ENCODE measurements at places on chromosomes 7 and 10.

DNA sequence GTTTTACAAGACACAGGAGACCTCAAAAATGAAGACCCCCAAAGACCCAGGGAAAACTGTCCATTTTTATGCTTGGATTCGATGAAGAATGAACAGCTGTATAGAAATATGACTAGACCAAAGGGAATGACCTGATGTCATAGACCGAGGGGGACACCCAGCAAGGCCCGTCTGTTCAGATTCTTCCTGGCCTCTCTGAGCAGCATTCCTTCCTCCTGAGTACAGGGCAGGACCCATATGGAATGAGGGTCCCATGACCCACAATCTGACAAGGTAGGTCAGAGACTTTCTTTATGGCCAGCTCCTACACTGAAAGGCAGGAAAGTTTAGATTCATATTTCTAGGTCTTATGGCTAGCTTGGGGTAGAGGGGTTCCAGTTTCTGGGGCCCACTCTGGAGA is 356.0 kb downstream of the GATA3 start:
- no peak for DNase-seq

DNA sequence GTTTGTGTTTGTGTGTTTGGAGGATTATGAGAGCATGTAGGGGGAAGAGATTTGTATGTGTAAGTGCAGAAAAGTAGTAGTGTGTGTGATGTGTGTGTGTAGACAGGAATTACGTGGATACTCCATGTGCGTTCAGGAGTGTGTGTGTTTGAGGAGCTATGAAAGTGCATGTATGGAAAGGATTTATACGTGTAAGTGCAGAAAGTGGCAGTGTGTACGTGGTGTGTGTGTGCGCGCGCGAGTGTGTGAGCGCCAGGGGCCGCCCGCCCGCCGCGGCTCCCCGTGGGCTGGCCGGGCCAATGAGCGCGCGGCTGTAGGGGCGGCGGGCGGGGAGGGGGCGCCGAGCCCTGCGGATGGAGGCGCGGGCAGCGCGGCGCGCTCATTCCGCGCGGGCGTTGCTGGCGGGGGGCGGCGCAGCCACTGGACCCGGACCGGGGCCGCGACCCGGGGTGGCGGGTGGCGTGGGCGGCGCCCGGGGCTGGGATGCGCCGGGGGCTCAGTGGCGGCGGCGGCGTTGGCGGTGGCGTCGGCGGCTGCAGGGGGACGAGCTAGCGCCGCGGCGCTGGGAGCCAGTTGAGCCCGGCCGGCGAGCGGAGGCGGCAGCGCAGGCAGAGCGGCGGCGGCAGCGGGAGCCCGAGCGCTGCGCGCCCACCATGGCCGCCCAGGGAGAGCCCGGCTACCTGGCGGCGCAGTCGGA is at the start of gene BICC1:
TSS of gene BICC1 (plus strand) at position 382 of the 697 bp plus-strand sequence. CDS start at position 654, 272 bp downstream.
- no peak for DNase-seq

DNA sequence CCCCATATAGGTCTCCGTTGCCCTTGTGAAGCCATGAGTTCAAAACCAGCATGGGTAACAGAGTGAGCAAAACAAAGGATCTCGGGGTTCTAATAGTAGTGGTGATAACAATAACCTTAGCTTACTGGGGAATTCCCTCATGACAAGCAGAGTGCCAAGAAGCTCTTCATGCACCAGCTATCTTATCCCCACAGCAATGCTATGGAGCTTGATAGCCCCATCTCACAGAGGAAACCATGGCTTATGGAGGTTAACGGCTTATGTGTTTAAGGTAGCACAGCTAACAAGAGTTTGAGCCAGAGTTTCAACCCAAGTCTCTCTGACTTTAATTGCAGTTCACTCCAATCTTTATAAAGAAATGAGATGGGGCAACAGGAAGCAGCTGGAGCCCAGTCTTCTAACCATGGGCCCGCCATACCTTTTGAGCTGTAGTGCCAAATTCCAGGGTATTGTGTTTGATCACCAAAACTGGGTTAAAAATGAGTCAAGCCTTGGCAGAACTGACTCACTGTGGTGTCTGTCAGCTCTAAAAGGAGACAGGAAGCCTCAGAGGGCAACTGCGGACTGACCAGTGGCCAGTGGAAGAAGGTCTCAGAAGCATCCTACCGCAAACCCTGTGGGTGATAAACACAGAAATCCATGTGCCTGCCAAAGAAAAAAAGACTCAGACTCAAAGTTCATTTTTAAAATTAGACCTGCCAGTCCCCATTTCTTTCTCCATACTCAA is 16.5 kb upstream of the PLAU start:
- no peak for DNase-seq

- DNase-seq, result no peak
Observed at GRCh38 chr7:16811551-16811950, 6.8 kb upstream of the AGR2 start.

DNA sequence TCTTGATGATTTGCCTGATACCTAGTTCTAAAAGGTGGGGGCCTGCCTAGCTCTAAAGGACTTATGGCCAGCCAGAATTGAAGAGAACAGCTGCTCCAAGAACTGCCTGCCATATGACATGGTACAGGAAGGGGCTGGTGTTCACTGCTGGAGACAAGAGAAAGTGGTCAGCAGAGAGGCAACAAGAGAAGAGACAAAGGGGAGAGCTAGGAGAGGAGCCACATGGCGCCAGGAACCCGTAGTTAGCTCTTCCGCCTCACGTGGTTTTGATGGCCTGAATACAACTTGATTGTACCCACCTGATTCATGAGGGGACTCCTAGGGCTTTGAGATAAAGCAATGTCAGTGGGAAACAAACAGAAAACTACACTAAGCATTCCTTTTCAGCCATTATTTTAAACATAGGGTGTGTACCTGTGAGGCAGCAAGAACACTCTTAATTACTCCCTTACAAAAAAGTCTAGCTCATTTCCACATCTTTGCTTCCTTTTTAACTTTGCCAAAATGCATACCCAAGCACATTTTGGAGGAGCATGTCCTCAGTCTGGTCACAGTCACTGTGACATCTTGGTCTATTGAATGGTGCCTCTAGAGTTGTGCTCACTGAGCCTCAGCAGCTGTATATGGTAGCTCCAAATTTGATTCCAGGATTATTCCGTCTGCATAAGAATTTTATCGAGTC is 71.6 kb downstream of the CCDC71L start:
- DNase-seq, result no peak

DNA sequence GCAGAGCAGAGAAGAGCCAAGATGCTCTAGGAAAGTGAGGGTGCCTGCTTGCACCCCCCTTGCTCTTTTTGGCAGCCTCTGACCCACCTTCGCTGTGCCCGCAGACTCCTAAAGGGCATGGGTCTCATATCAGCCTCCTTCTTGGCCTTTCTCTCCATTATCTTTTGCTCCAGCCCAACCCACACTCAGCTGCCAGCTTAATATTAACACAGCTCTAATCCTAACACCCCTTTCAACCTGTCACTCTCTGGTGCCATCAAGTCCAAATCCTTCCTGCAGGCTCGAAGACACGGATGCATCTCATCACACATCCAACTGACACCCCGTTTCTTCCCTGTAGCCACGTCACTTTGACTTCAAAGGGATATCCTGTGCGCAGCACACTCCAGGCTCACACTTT is 171.6 kb upstream of the AUTS2 start:
- no peak for DNase-seq

DNA sequence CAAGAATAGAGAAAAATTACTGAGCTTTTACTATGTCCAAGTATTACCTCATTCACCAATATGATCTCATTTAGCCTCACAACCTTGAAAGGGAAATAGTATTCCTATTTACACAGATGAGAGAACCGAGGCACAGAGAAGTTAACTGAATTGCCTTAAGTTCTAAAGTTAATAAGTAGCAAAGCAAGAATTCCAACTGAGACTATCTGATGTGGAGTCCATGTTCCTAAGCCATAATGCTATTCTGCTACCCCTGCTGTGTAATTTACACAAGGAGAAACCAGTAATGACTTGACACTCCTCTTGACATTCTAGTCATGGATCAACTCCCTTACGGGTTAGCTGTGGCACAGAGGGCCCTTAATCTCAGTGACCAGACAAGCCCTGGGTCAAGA is 60.7 kb downstream of the ABCB4 start:
- DNase-seq, result no peak

GRCh38 chr10:99895867-99896266 is 113.4 kb downstream of the ABCC2 start:
- no peak for DNase-seq

DNA sequence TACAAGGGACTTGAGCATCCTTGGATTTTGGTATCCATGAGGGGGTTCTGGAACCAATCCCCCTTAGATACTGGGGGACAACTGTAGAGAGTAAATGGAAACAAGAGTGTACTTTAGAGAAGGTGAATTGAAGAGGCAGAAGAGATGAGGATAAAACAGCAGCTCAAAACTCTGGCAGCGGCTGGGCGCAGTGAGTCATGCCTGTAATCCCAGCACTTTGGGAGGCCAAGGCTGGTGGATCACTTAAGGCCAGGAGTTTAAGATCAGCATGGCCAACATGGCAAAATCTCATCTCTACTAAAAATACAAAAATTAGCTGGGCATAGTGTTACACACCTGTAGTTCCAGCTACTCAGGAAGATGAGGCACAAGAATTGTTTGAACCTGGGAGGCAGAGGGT is 218.7 kb downstream of the GALNT17 start:
- DNase-seq, result no peak

DNA sequence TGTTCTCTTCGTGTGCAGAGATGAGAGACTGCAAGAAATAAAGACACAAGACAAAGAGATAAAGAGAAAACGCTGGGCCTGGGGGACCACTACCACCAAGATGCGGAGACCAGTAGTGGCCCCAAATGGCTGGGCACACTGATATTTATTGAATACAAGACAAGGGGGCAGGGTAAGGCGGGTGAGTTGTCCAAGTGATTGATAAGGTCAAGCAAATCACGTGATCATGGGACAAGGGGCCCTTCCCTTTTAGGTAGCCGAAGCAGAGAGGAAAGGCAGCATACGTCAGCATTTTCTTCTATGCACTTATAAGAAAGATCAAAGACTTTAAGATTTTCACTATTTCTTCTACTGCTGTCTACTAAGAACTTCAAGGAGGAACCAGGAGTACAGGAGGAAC is 762.1 kb downstream of the TNS3 start:
- DNase-seq, result no peak

GRCh38 chr10:12228851-12229250 is 32.9 kb downstream of the CDC123 start:
- no peak for DNase-seq

DNA sequence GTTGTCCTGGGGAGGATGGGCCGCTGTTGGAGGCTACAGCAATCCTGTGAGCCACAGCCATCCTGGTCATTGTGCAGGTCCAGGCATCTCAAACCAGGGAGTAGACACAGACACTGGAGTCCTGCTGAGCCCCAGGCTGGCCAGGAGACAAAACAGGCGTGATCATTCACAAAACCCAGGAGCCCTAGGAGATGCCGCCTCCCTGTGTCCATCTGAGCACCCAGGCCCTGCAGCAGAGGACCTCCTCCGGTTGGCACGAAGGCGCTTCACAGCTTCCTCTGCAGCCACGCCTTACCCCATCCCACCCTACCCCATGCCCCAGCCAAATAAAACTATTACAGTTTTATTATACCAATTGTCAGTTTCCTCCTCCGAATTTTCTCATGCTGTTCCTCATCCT is 183.6 kb downstream of the PLXNA4 start:
- DNase-seq, result no peak

GRCh38 chr10:77097625-77098024 is 540.0 kb downstream of the KCNMA1 start:
- DNase-seq, result no peak

DNA sequence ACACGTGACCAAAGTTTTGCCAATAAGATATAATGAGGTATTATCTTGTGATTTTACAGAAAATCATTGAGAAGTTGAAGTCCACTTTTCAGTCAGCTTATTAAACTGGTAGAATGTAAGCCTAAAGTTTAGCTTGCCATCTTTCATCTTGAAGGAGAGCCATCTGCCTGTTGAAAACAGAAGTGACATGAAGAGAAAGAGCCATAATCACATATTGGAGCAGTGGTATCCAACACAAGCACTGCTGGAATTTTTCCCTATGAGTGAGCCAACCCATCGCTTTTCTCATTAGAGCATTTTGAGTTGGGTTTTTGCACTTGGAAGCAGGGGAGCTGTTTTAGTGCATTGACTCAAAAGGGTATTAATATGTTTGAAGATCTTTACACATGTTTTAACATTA is 117.6 kb upstream of the FERD3L start:
- no peak for DNase-seq

- DNase-seq, result no peak
Observed at GRCh38 chr10:35555962-35556930, 48.9 kb upstream of the GJD4 start.

DNA sequence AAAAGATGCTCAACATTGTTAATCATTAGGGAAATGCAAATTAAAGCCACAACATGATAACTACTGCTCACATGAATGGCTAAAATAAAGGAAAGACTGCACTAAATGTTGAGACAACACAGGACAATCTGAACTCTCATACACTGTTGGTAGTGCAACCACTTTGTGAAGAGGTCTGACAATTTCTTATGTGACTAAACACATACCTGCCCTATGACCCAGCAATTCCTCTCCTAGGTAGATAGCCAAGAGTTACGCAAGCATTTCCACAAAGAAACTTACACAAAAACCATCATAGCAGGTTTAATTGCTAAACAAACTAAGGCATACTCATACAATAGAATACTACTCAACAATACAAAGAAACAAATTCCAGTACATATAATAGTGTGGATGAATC is 41.8 kb upstream of the HERPUD2 start:
- no peak for DNase-seq

- no peak for DNase-seq
Observed at GRCh38 chr10:133421336-133422222, 2.8 kb downstream of the SPRN start.

- DNase-seq, result no peak
Observed at GRCh38 chr10:5776881-5777197, 36.4 kb downstream of the GDI2 start.

GRCh38 chr7:135888740-135889139 is 88.4 kb downstream of the MTPN start:
- DNase-seq, result no peak

GRCh38 chr10:129761981-129762956 is 201.8 kb downstream of the EBF3 start:
- no peak for DNase-seq

DNA sequence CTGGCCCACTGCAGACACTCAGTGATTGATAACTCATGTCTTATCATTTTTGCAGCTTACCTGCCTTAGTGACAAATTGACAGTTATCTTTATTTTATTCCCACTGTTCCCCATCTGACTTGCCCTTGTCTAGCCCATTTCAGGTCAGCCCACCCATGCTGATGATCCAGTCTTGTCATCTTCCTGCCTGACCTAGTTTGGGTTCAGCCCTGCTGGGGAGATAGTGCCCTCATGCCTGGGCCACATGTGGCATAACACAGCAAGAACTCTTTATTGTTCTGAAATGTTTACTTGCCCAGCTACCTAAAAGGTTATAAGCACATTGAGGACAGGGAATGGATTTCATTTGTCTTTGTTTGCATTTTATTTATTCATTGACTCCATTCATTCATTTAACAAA is 75.6 kb downstream of the ENTPD1 start:
- no peak for DNase-seq

DNA sequence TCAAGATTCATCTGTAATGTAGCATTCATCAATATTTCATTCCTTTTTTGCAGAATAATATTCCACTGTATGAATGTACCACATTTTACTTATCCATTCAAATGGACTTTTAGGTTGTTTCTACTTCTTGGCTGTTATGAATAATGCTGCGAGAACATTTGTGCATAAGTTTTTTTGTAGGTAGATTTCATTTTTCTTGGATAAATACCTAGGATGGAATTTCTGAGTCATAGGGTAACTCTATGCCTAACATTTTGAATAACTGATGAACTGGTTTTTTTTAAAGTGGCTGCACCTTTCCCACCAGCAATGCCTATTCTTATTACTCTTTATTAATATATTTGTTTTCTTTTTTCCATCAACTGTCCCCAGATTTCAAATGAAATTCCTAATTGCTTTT is 9.1 kb upstream of the XPNPEP1 start:
- DNase-seq, result no peak

- DNase-seq, result no peak
Observed at GRCh38 chr7:152872061-152872744, 112.7 kb downstream of the ACTR3B start.
